ENCODE measurements at places on chromosomes 7 and 10.

GRCh38 chr10:33046792-33047191 lies 88.8 kb upstream of the ITGB1 start:
- DNase-seq = no peak

- no peak for DNase-seq
Measured at GRCh38 chr10:57905010-57905409, 362.7 kb downstream of the IPMK start.

DNA sequence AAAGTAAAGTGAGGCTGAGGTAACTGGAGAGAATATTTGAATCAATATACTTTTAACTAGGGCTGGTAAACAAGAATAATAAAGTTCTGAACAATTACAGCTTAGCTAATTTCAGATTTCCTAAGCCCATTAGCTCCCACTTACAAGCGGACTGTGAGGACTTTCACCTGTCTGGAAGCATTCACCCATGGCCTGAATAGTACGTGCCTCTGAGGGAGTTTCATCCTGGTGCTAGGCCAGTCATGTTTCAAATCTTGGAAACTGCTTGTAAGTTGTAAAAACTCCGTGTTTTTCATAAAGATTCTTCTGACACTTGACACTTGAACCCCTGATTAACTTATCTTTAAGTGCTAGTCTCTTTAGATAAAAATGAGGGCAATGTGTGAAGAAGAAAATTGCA lies 975.2 kb upstream of the GHITM start:
- DNase-seq = no peak

DNA sequence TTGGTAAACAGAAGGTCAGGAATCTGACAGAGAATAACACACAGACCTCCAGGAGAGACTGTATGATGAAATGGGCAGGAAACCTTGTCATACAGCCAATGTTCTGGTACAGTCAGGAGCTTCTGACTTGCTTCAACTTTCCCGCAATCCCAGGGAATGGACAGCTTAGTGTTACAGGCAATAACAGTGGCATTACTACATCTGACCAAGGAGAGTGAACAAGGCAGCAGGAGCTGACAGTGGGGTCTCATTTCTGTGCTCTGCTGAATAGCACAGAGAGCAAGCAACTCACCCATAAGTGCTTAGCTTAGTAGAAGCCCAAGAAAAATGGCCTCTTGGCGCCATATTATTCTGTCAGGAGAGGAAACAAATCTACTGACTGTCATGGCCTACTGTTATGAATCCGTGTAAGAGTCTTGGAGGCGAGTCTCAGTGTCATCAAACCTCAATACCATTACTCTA lies 186.2 kb upstream of the MTPN start:
- no peak for DNase-seq

- DNase-seq = no peak
Measured at GRCh38 chr10:113619401-113619800, 44.4 kb downstream of the NRAP start.

DNA sequence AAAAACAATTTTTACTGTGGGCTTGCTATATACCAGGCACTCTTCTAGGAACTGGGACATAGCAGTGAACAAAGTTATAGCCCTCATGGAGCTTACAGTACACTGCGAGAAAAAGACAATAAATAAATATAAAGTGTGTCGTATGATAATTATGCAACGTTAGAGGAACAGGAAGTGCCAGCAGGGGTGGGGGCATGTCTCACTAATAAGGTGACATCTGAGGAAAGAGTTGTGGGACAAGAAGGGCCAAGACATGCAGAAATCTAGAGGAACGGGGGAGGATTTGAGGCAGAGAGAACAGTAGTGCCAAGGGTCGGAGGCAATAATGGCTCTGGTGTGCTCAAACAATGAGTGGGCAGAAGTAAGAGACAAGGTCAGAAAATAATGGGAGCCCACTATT lies 52.8 kb downstream of the LMBR1 start:
- no peak for DNase-seq

DNA sequence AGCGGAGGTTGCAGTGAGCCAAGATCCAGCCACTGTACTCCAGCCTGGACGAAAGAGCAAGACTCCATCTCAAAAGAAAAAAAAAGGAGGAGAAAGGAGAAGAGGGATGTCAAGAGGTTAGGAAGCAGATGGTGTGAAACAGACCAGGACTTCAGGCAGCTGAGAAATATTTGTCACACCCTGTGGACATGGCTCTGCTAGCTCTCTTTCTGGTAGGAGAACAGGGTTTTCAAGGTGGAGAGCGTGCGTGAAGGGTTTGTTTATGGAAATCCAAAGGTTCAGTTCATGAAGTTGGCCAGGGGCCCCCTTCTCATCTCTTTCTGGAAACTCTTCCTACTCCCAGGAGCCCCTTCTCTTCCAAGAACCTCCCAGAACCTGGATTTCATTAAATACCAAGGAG lies 110.8 kb upstream of the GALNT17 start:
- DNase-seq = no peak

DNA sequence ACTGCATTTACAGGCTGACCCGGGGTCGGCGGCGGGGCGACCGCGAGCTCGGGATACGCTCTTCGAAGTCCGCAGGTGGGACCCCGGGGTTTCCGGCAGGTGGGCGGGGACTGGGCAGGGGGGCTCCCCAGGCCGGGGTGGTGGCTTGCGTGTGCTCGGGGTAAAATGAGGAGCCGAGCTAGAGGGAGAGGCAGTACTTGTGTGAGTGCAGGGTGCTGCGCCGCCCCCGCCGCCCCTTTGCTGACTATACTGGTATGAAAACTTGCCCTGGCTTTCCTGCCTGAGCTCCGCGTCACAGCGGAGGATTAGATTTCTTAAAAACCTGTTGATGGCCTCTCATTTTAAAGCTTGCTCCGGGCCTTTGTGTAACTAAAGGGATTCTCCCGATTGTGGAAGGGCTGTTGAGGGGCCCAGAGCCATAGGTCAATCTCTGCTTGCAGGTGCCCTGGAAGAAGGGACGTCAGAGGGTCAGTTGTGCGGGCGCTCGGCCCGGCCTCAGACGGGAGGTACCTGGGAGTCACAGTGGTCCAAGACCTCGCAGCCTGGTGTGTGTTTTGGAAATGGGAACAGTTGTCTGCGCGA lies 488 bp downstream of the ARMC10 start:
- DNase-seq = peak; percentile 66

DNA sequence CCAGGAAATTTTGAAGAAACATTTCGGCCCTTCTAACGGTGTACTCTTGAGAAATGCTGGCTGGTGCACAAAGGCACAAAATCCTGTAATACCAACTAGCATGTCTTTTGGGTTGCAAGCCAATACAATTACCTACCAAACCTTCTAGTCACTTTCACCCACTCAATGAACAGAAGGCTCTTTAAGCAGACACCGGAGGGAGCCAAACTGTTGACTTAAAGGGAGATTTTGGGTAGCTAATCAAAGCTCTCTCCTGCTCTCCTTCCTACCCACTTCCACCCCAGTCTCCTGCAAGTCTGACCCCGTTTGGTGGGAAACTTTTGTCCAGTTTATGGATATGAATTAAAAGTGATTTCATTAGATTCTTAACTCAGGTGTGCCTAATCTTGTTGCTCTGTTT lies 24.0 kb downstream of the GRM3 start:
- DNase-seq = no peak

DNA sequence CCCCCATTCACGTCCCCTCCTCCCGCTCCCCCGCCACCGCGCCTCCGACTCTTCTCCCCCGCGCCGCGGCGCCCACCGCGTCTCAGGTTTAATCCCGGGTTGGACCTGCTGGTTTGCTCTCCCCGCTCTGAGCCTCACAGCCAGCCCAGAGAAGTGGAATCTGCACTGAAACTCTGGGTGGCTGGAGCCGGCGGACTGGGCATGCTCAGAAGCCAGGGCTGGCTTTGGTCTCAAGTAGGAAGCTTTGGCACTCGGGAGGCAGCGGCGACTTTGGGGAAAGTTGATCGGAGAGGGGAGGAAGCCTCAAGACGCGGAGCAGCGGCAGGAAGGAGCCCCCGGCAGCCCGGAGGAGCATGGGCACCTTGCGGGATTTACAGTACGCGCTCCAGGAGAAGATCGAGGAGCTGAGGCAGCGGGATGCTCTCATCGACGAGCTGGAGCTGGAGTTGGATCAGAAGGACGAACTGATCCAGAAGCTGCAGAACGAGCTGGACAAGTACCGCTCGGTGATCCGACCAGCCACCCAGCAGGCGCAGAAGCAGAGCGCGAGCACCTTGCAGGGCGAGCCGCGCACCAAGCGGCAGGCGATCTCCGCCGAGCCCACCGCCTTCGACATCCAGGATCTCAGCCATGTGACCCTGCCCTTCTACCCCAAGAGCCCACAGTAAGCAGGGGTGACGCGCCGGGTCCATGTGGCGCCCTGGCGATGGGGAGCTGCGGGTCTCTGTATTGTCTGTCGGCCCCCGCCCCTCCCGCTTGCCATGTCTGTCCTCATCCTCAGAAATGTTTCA lies at the start of gene PRKG1:
PRKG1 (plus strand) TSS at position 250 of the 791 bp plus-strand sequence.
- no peak for DNase-seq

DNA sequence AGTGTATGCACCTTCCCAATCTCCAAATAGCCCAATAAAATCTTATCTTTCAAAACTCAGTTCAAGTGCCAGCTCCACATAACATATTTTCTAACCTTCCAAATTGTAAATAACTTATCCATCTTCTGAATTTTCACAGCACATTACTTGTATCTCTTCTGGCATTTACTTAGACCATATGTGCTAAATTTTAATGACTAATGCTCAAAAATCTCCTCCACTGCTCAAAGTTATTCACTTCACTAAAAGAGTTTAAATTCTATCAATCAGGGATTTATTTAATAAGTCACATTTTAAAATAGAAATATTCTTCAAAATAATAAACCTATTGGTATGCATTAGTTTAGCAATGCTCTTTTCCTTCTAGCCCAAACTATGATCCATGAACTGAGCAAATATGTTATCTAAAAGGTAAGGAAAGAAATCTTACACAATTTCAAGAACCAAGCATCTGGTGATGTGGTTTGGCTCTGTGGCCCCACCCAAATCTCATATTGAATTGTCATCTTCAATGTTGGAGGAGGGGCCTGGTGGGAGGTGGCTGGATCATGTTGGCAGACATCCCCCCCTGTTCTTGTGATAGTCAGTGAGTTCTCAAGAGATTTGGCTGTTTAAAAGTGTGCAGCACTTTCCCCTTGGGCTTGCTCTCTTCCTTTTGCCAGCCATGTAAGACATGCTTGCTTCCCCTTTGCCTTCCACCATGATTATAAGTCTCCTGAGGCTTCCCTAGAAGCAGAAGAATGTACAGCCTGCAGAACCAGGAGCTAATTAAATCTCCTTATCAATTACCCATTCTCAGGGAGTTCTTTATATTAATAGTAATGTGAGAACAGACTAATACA lies 28.1 kb upstream of the GPR22 start:
- no peak for DNase-seq

GRCh38 chr10:113720386-113720785 lies 31.1 kb upstream of the PLEKHS1 start:
- no peak for DNase-seq

GRCh38 chr10:50585921-50586739 lies 37.6 kb downstream of the SGMS1 start:
- DNase-seq = no peak

- no peak for DNase-seq
Measured at GRCh38 chr7:156979711-156980110, 30.2 kb downstream of the NOM1 start.

- DNase-seq = no peak
Measured at GRCh38 chr7:77426052-77426404, 9.9 kb upstream of the GSAP start.

GRCh38 chr10:75475460-75476182 lies 44.2 kb downstream of the LRMDA start:
- no peak for DNase-seq

GRCh38 chr10:79260811-79261740 lies 86.2 kb upstream of the PPIF start:
- no peak for DNase-seq

DNA sequence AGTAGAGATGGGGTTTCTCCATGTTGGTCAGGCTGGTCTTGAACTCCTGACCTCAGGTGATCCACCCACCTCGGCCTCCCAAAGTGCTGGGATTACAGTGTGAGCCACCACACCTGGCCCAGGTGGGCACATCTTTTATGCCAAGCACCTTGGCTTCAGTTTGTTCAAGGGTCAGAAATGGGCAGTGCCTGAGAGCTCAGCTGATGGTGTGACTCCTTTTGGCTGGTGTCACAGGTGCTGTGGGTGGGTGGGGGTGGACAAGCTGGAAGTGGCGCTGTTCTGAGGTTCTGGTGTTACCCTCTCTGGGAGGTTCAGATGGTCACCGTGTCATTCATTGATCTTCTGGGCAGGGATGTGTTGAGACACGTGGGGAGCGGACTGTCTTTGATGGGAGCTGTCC lies 11.5 kb downstream of the ADCY1 start:
- no peak for DNase-seq

DNA sequence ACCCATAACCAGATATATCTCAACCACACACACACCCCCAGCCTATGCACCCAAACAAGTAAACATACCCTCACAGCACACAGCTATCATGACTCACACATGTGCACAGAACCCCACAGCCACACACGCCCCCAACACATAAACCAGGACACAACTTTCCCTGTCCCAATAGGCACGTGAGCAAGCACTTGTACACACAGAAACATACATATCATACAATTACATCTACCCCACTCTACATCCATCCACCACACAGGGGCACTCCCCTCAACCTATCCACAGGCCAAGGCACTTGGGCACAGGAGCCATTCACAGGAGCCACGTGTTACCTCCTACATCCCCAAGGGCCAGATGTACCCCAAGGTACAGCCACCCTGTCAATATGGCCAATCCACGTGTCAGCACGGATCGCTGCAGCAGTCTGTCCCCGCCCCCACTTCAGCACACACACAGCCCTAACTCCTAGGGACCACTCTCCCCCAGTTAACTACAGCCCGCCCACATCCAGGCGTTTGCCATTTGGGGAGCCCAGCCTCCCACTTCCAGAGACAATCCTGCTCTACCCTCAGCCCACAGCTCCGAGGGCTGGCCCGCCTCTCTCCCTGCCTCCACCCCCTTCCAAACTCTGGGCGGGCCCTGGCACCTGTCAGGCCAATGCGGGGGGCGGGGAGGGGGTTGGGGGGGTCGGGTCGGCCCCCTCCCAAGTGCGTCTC lies 163.5 kb downstream of the SH3PXD2A start:
- no peak for DNase-seq

GRCh38 chr7:4479367-4480039 lies 202.6 kb upstream of the FOXK1 start:
- DNase-seq = no peak

GRCh38 chr7:92415225-92415624 lies 32.1 kb upstream of the GATAD1 start:
- DNase-seq = no peak
